ENCODE measurements at places on chromosomes 11 and 22. TPM values are rescaled to one million over a fixed set of nuclear protein-coding genes. Genes with fewer than 3 reads are reported as not detected.

- no peak overlapping the region for H3K27ac ChIP-seq
- no peaks in the 10 kb centered on the region for H3K4me1 ChIP-seq
- no peak for DNase-seq
- H3K4me3 ChIP-seq = no peak overlapping the region
- H3K36me3 ChIP-seq = no peaks in the 10 kb centered on the region
Measured at GRCh38 chr11:14327116-14327515, 31.9 kb downstream of the RRAS2 start.

The PATE2 gene
- total RNA-seq = not detected

The MYBPC3 gene
- total RNA-seq = not detected

DNA sequence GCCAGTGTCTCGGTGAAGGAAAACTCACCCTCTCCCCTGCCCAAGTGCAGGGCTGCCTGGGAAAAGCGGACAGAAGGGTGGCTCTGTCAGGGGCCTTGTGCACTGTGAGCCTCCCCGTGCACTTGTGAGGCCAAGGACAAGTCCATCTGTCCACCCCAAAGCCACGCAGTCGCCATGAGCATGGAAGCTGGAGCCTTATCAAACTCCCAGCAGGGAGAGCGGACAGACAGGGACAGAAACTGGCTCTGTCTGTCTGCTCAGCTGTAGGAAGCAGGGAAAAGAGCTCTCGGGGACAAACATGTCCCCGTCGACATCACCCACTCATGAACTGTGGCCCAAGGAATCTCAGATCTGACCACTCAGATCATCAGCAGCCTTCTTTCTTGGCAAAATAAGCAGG, 1385.4 kb downstream of the TBC1D22A start:
- peaks cover 7% of the 10 kb centered on the region for H3K4me1 ChIP-seq
- H3K27me3 ChIP-seq = peaks cover 9% of the 10 kb centered on the region
- no peak overlapping the region for H3K4me3 ChIP-seq
- H3K36me3 ChIP-seq = no peaks in the 10 kb centered on the region
- DNase-seq = no peak
- H3K27ac ChIP-seq = no peak overlapping the region

The GRIA4 gene
- 18.8 TPM for total RNA-seq

The MAP6 gene
- total RNA-seq = 0.94 TPM

The PRAME gene
- 1.1 TPM for total RNA-seq

DNA sequence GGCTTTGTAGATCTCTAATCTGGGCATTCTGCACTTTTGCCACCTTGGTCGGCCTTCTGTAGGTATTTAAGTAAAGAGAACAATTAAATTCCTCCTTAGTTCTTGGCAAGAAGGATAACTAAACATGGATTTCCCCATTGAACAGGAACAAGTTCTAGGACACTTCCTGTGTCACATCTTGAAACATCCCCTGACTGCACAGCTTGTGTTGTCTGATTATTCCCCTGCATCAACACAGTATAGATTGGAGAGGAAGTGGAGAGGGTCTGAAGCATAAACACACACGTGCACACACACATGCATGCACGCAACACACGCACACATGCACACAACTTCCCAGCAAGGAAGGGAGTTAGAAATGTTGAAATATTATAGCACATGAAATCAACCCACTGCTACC, 8.6 kb downstream of the ISX start:
- no peaks in the 10 kb centered on the region for H3K4me1 ChIP-seq
- no peaks in the 10 kb centered on the region for H3K36me3 ChIP-seq
- DNase-seq = no peak

- no peak overlapping the region for H3K4me3 ChIP-seq
- no peak for DNase-seq
- no peaks in the 10 kb centered on the region for H3K4me1 ChIP-seq
Measured at GRCh38 chr11:8060146-8060719, 20.8 kb upstream of the TUB start.

DNA sequence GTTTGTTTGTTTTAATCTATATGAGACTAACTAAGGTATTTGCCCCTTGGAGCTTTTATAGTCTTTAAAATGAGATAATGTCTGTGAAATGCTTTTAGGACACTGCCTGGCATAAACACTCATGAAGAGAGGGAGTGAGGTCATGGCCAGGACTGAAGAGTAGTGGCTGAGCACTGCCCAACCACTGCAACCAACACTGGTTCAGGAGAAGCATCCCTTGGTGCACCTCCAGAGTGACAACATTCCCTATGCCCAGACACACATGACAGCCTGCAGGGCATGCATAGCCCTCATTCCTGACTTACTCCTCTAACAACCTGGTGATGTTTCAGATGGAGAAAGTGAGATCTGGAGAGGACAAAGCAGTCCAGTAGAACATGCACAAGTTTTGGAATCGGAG, 36.1 kb downstream of the ME3 start:
- H3K4me1 ChIP-seq = no peaks in the 10 kb centered on the region
- H3K36me3 ChIP-seq = no peaks in the 10 kb centered on the region
- DNase-seq = no peak
- no peak overlapping the region for H3K4me3 ChIP-seq

- DNase-seq = no peak
- no peak overlapping the region for H3K27ac ChIP-seq
- H3K36me3 ChIP-seq = no peaks in the 10 kb centered on the region
- H3K4me1 ChIP-seq = peaks cover 5% of the 10 kb centered on the region
Measured at GRCh38 chr11:83715927-83716535, 429.9 kb upstream of the CCDC90B start.

- H3K27me3 ChIP-seq = peaks cover 18% of the 10 kb centered on the region
- no peak for DNase-seq
- H3K4me1 ChIP-seq = no peaks in the 10 kb centered on the region
- H3K27ac ChIP-seq = no peak overlapping the region
- H3K4me3 ChIP-seq = no peak overlapping the region
Measured at GRCh38 chr11:111601636-111601978, 642 bp upstream of the SIK2 start.

DNA sequence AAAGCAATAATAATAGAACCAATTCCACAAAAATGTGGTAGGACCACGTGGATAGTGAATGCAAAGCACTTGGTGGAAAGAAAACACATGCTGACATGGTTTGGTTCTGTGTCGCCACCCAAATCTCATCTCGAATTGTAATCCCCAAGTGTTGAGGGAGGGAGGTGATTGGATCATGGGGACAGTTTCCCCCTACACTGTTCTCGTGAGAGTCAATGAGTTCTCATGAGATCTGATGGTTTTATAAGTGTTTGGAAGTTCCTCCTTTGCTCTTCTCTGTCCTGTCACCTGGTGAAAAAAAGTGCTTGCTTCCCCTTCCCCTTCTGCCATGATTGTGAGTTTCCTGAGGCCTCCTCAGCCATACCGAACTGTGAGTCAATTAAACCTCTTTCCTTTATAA, 421.9 kb upstream of the CADM1 start:
- H3K4me3 ChIP-seq = no peak overlapping the region
- no peak for DNase-seq
- H3K36me3 ChIP-seq = no peaks in the 10 kb centered on the region
- H3K4me1 ChIP-seq = 0 out of 2 replicates have a peak, but pooled peaks cover 10% of the 10 kb centered on the region
- no peaks in the 10 kb centered on the region for H3K27me3 ChIP-seq

The OR4D5 gene
- not detected for total RNA-seq

The SYT9 gene
- 2.4 TPM for total RNA-seq

The BCO2 gene
- total RNA-seq = 0.82 TPM

GRCh38 chr11:112977755-112978154, 16.5 kb downstream of the NCAM1 start:
- no peaks in the 10 kb centered on the region for H3K36me3 ChIP-seq
- peaks cover 4% of the 10 kb centered on the region for H3K4me1 ChIP-seq
- H3K27ac ChIP-seq = no peak overlapping the region
- no peak overlapping the region for H3K4me3 ChIP-seq
- DNase-seq = no peak
- H3K27me3 ChIP-seq = no peaks in the 10 kb centered on the region

The CCND1 gene
- total RNA-seq = 170 TPM

The SYCE3 gene
- not detected for total RNA-seq

- no peaks in the 10 kb centered on the region for H3K27me3 ChIP-seq
- H3K27ac ChIP-seq = no peak overlapping the region
Measured at GRCh38 chr22:30777587-30777986, 82.9 kb downstream of the OSBP2 start.

The MADD gene
- total RNA-seq = 45.4 TPM

The PKDREJ gene
- 0.04 TPM for total RNA-seq

GRCh38 chr11:123742031-123742723, 717 bp upstream of the ZNF202 start:
- H3K27me3 ChIP-seq = no peaks in the 10 kb centered on the region
- peaks cover 4% of the 10 kb centered on the region for H3K4me1 ChIP-seq
- peaks cover 30% of the 10 kb centered on the region for H3K36me3 ChIP-seq
- DNase-seq = no peak
- H3K4me3 ChIP-seq = peak overlapping the region; percentile 82

DNA sequence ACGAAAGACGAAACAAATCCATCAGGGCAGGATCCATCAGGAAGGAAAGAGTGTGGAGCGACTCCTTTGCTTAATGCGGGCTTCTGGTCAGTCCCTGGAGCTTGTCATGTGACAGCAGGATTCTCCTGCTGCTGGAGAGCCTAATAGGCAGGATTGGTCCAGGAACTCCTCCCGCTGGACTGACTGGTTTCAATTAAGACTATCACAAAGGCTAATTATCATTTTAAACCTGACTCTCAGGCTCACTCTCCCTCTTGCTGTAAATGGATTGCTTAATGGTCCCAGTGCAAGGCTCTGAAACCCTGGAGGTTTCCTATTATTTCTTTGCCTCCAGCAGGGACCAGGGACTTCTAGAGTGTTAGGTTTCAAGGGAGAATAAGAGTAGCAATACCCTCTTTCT, 493.8 kb downstream of the NTM start:
- no peak overlapping the region for H3K27ac ChIP-seq
- H3K4me3 ChIP-seq = no peak overlapping the region
- no peak for DNase-seq

- H3K4me1 ChIP-seq = peaks cover 14% of the 10 kb centered on the region
- H3K27me3 ChIP-seq = no peaks in the 10 kb centered on the region
- no peak overlapping the region for H3K27ac ChIP-seq
- H3K36me3 ChIP-seq = peaks cover 3% of the 10 kb centered on the region
- no peak overlapping the region for H3K4me3 ChIP-seq
- no peak for DNase-seq
Measured at GRCh38 chr11:88326099-88326498, 11.4 kb downstream of the CTSC start.

GRCh38 chr11:111851636-111852035, 19.7 kb downstream of the ALG9 start:
- no peak for DNase-seq
- no peaks in the 10 kb centered on the region for H3K27me3 ChIP-seq
- H3K27ac ChIP-seq = no peak overlapping the region

DNA sequence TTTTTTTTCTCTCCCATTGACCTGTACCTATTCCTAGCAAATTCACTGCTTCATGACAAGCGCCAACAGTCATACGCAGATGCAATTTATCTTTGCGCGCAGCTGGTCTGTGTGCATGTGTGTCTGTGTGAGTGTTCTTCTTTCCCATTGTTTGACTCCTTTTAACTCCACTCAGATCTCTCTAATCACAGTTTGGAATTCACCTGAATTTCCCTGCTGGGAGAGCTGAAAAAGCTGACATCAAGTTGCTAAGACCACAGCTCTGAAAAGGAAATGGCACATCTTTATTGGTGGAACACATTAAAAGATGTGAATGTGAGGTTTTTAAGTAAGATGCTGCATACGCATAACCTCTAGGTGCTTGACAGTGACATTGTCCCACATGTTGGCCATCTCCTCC, 187.4 kb upstream of the MTMR2 start:
- no peak overlapping the region for H3K4me3 ChIP-seq
- peaks cover 3% of the 10 kb centered on the region for H3K4me1 ChIP-seq
- H3K27ac ChIP-seq = no peak overlapping the region
- DNase-seq = no peak

GRCh38 chr11:118437208-118438125, 1.2 kb downstream of the KMT2A start:
- H3K27ac ChIP-seq = 0 out of 2 replicates have a peak overlapping the region, but pooled peaks have one; percentile 65
- H3K27me3 ChIP-seq = no peaks in the 10 kb centered on the region
- H3K4me1 ChIP-seq = no peaks in the 10 kb centered on the region

The OSBP gene
- 43.1 TPM for total RNA-seq

The CCDC15 gene
- 3.1 TPM for total RNA-seq

The MFRP gene
- total RNA-seq = not detected

DNA sequence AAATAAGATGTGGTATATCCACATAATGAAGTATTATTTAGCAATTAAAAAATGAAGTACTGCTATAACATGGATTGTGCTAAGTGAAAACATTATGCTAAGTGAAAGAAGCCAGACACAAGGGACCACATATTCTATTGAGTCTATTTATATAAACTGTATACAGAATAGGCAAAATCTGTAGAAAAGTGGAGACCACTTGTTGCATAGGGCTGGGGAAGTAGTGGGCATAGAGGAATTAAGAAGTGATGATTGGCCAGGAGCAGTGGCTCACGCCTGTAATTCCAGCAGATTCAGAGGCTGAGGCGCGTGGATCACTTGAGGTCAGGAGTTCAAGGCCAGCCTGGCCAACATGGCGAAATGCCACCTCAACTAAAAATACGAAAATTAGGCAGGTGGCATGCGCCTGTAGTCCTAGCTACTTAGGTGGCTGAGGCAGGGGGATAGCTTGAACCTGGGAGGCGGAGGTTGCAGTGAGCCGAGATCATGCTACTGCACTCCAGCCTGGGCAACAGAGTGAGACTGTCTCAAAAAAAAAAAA, 109.6 kb downstream of the RBFOX2 start:
- H3K27ac ChIP-seq = no peak overlapping the region
- no peaks in the 10 kb centered on the region for H3K27me3 ChIP-seq
- DNase-seq = no peak
- no peak overlapping the region for H3K4me3 ChIP-seq

The CCDC89 gene
- not detected for total RNA-seq

The IRAG1 gene
- 2.7 TPM for total RNA-seq

The CST6 gene
- 1.6 TPM for total RNA-seq

The PYGM gene
- 9.7 TPM for total RNA-seq

DNA sequence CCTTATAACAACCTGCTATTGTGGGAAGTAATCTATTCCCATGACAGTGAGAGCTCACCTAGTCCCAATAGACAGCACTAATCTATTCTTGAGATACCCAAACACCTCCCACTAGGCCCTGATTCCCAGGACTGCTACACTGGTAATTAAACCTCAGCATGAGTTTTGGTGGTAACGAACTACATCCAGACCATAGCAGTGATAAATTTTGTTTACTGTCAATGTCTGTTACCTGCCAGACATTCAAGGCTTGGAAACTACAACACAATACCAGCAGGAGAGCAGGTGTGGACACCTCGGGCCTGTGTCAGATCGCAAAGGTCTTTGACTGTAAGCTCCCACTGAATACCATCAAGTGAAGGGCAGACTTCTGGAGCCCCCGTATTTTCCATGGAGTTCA, 187.1 kb downstream of the ARHGAP42 start:
- no peak overlapping the region for H3K4me3 ChIP-seq
- DNase-seq = no peak
- H3K4me1 ChIP-seq = peaks cover 12% of the 10 kb centered on the region

The KDM4F gene
- not detected for total RNA-seq

GRCh38 chr22:40661671-40662070, 17.6 kb upstream of the MCHR1 start:
- no peak for DNase-seq
- H3K27me3 ChIP-seq = no peaks in the 10 kb centered on the region
- H3K27ac ChIP-seq = no peak overlapping the region
- H3K4me3 ChIP-seq = no peak overlapping the region
- H3K4me1 ChIP-seq = no peaks in the 10 kb centered on the region

The PTDSS2 gene
- total RNA-seq = 52.4 TPM

All from H1 (cell line).